ENCODE measurements at places on chromosomes 11 and 22.

GRCh38 chr22:42682113-42682851 lies 33.1 kb upstream of the CYB5R3 start:
- DNase-seq, result no peak

GRCh38 chr11:85787809-85788760 lies 22.9 kb downstream of the SYTL2 start:
- peak; percentile 43 for DNase-seq

DNA sequence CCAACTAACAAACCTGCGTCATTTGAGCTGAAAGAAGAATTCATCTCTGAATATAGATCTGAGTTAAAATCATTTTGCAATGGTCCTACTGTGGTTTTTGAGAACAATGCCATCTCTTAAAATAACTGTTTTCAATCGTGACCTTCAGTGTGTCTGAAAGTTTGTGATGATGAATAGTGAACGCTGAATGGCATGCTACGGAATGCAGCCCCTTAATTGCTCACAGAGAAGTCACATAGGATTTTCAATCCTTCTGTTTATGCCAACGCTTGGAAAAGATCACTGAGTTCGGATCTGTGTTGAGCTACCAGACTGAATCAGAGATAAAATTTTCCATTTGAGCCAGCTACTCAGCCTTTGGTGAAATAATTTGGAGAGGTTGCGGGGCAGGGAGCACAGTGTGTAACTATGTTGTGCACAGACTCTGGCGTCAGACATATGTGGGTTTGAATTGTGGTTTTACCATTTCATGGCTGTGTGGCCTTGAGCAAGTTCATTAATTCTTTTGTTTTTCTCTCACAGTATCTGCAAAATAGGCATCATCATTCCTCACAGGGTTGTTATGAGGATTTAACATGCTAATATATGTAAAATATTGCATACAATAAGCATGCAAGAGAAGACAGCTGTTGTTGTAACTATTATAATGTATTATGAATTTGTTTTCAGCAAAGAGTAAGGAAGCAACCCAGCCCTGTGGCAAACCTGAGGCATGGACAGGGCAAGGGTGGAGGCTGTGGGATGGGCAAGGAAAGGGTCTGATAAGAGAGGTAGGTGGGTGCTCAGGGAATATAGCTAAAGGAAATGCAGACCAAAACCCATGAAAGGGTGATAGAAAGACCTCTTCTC lies 679.9 kb downstream of the KCNA4 start:
- DNase-seq, result no peak

DNA sequence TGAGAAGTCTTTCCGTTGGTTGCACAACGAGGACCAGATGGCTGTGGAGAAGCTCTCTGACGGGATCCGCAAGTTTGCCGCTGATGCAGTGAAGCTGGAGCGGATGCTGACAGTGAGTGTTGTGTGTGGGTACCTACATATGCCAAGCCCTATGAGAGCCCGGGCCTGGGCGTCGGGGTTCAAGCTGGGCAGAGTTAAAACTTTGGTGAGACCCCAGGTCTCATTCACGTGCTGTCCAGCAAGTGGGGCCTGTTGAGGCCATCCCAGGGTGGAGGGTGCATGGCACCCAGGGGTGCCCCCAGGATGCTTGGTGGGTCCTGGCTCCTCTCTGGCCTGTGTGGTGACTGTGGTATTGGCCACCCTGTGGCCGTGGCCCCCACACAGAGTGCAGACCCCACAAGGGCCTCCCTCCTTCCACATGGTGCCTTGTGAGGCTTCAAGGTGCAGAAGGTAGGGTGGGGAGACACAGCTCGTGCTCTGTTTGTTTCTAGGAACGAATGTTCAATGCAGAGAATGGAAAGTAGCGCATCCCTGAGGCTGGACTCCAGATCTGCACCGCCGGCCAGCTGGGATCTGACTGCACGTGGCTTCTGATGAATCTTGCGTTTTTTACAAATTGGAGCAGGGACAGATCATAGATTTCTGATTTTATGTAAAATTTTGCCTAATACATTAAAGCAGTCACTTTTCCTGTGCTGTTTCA lies 12.8 kb downstream of the GATD1 start:
- no peak for DNase-seq

- DNase-seq, result no peak
Measured at GRCh38 chr22:49015993-49016908, 811.4 kb downstream of the BRD1 start.

DNA sequence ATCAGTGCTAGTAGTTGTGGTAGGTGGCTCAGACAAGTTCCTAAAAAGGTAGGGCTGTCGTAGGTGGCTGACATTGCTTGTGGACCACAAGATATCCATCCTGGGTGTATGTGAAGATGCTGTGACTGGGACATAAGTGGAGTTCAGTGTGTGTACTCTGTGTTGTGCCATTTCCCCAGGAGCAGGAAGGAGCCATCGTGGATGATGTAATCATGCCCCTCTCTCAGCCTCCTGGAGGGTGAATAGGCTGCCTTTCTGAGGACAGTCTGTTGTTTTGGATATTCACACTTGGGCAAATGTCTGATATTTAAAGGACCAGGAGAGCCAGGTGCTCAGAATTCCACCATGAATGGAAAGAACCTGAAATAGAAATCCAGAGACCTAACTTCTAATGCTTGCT lies 2.7 kb downstream of the HEPHL1 start:
- DNase-seq, result no peak

GRCh38 chr11:127670374-127671119 lies 670.0 kb upstream of the KIRREL3 start:
- no peak for DNase-seq

Measured in epithelial cell of prostate (primary cell).